IMR-90 (cell line): ENCODE measurements at places on chromosomes 5 and 9. TPM values are rescaled to one million over a fixed set of nuclear protein-coding genes. Genes with fewer than 3 reads are reported as not detected.

DNA sequence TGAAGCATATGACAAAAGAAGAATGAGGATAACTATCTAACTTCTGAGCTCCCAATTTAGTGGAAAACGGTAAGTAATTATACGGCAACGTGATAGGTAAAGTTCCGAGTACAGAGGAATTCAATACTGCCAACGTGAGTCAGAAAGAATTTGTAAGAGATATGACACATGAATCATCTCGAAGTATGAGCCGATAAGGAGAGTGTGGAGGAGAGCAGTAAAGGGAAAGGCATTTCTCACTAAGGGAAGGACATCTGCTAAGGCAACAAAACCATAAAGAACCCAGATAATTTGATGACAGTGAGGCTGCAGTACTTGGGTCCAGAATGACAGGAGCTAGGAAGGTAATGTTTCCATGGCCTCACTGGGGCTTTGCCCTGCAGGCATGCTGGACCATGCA lies 11.0 kb downstream of the MPDZ start:
- DNase-seq = peak; percentile 56

Gene RNF183
- not detected in 2 replicates for total RNA-seq

- peak; percentile 72 for DNase-seq
Observed at GRCh38 chr5:52856564-52856963, 68.8 kb downstream of the ITGA1 start.

Gene PDE6A
- total RNA-seq = not detected in 2 replicates

GRCh38 chr5:133821311-133821741 lies 147.1 kb downstream of the C5orf15 start:
- no peak for DNase-seq

Gene LCN10
- total RNA-seq = not detected in 2 replicates

Gene PCDHGB5
- total RNA-seq = 17.2 and 17.5 TPM in 2 replicates

Gene FST
- 141 and 187 TPM in 2 replicates for total RNA-seq

Gene TMEM252
- not detected in 2 replicates for total RNA-seq

Gene GALNT12
- total RNA-seq = 2.5 TPM in 2 replicates

Gene SLC34A1
- total RNA-seq = not detected in 2 replicates

Gene WNT8A
- total RNA-seq = not detected in 2 replicates

DNA sequence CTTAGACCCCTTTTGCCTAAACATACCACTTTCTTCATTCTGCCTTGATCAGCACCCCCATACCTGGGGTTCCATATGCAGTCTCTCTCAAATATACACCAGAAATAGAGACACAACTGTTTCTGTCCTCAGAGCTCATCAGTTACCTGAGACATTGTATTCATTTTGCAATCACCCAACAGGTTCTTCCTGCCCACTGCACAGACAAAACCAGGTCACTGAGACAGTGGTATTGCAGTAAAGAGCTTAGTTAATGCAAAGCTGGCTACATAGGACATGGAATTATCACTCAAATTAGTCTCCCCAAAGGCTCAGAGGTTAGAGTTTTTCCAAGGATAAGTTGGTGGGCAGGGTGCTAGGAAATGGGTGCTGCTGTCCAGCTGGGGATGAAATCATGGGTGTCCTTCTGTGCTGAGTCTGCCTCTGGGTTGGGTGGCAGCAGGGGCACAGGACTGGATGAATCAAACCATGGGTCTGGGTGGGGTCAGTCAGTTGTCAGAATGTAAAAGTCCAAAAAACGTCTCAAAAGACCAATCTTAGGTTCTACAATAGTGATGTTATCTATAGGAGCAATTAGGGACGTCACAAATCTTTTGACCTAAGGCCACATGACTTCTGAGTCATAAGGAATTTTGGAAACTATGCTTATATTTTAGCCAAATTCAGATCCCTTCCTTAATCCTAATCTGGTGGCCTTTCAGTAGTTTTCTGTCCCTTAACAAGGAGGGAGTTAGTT lies 41.0 kb downstream of the KCNV2 start:
- no peak for DNase-seq

GRCh38 chr5:117394506-117395157 lies 820.0 kb upstream of the SEMA6A start:
- no peak for DNase-seq

DNA sequence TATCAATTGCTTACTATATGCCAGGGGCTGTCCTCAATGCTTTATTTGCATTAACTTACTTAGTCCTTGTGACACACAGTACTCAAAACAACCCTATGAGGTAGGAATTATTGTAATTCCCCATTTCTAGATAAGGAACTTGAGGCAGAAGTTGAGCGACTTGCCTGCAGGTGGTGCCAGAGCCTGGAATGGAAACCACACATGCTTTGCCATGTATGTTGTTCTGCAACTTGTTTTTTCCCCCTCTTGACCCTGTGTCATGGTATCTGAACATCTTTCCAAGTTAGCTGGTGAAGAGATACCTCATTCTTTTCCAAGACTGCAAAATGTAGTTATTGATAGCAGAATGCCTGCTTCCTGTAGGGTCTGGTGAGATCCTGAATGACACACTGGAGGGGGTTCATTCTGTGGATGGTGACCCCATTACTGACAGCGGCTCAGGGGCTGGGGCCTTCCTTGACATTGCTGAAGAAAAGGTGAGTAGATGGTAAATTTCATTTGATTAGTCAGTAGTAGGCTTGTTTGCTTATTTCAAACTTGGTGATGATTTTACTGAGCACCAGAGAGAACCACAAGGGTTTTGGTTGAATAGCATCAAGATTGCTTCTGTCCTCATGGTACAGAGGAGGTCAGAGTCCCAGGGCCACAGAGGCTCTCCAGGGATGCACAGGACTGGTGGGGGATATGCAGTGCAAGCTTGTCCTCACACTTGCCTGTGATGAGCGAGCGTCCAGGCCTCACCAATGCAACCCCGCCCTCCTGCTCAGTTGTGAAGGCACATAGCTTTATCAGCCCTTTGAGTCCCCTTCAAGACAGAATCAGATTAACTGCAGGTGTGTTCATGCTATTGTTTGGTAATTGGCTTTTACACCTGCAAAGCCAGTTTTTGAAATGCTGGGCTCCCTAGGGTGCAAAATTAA lies 57.0 kb downstream of the COL15A1 start:
- DNase-seq = peak; percentile 85

Gene CDHR2
- not detected in 2 replicates for total RNA-seq

- no peak for DNase-seq
Observed at GRCh38 chr9:24189986-24190385, 355.7 kb downstream of the IZUMO3 start.

GRCh38 chr5:2038321-2039179 lies 155.8 kb upstream of the IRX4 start:
- peak; percentile 3 for DNase-seq
